ENCODE measurements at places on chromosomes 13 and 19. TPM values are rescaled to one million over a fixed set of nuclear protein-coding genes. Genes with fewer than 3 reads are reported as not detected.

The NLRP11 gene
- total RNA-seq: not detected

The APOC4 gene
- total RNA-seq: not detected

The PEG3 gene
- 0.65 TPM for total RNA-seq

The MYPOP gene
- total RNA-seq: 3.2 TPM

The LILRA2 gene
- not detected for total RNA-seq

The PNMA8B gene
- 0.04 TPM for total RNA-seq
